ENCODE measurements at places on chromosomes 7 and 10.

GRCh38 chr7:41544241-41544640 lies 158.6 kb downstream of the INHBA start:
- DNase-seq = no peak

DNA sequence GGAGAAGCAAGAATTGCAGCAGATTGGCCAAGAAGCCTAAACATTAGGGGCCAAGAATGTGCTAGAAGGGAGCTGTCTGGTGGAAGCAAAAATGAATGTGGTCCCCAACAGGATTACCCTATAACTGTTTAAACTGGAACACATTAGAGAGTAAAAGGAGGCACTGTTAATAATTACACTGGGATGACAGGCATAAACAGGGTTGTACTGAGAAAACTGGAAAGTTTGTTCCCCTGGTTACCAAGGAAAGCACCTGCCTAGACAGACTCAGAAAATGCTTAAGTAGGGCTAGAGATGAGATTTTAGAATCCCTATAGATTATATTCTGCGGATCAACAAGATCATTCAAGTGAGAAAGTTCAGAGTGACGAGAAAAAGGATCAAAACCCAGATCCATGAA lies 100.8 kb downstream of the CTTNBP2 start:
- DNase-seq = no peak

GRCh38 chr7:27030393-27031050 lies 65.3 kb downstream of the HOXA1 start:
- DNase-seq = no peak

DNA sequence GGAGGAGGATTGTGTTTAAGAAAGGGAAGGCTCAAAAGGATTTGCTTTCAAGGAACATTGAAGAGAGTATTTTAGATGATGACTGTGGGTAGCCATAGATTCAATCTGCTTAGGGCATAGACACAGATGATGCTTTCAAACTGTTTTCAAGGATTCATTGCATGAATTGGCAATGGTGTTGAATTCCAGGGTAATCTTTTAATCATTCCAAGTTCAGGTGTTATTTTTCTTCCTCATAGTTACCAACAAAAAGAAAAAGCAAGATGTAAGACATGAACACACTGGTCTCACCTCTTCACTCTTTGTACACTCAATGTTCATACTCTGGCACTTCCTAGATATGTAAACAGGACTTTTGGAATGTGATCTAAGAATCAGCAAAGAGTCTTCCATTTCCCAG lies 167.0 kb upstream of the RHOBTB1 start:
- DNase-seq = no peak

- DNase-seq = no peak
These were observed 64.2 kb downstream of the MINDY4 start for GRCh38 chr7:30835396-30835915.

GRCh38 chr7:12947465-12947864 lies 260.0 kb downstream of the ARL4A start:
- DNase-seq = no peak

DNA sequence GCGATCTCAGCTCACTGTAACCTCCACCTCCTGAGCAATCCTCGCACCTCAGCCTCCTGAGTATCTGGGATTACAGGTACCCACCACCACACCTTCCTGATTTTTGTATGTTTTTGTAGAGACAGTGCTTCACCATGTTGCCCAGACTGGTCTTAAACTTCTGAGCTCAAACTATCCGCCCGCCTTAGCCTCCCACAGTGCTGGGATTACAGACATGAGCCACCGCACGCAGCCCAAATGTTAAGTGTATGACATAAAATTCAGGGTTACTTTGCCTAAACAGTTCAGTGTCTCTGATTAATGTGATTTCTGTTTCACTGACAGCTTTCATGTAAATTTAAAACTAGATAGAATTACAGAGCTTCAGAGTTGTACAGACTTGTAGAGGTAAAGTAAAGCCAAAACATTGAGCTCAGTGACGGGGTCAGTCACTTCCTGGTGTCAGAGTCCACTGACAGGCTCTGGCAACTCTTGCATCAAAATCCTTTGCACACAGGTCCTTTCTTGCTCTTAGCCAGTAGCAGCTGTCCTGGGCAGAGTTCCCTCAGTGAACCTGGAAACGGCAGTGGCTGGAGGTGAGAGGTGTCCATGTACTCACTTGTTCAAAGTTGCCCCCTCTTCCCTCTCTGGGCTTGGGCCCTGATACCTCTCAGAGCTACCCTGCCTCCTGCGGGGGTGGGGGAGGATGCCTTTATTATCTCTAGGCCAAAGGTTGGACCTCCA lies 33.7 kb downstream of the MGMT start:
- no peak for DNase-seq

- no peak for DNase-seq
These were observed 11.7 kb downstream of the TMEM184A start for GRCh38 chr7:1544178-1544895.

- DNase-seq = no peak
These were observed 24.2 kb downstream of the SORBS1 start for GRCh38 chr10:95536894-95537541.

DNA sequence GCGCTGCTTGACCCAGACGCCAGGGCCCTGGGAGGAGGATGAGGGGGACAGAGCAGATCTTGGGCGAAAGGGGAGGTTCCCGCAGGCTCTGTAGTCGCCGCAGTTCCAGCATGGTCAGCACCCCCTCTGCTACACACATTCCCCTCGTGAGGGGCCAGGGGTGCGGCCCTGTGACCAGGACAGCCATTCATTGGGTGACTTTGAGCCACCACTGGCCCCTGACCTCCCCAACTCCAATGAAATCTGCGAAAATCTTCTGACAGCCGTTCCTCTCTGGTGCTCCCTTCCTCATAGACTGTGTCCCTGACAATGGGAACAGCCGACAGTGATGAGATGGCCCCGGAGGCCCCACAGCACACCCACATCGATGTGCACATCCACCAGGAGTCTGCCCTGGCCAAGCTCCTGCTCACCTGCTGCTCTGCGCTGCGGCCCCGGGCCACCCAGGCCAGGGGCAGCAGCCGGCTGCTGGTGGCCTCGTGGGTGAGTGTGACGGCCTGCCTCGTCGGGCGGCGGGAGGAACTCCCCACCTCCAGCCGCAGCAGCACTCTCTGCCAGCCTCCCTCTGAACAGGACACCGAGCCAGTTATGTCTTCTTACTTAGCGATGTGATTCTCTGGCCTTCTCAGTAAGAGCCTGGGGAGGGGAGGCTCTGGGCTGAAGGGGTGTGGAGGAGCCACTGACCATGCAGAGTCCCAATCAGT lies 825 bp downstream of the TMEM176A start:
- DNase-seq = no peak

GRCh38 chr7:69668339-69668870 lies 70.1 kb downstream of the AUTS2 start:
- DNase-seq = no peak

- no peak for DNase-seq
These were observed 410.4 kb upstream of the GALNT17 start for GRCh38 chr7:70721500-70721899.

GRCh38 chr10:95225136-95225535 lies 31.1 kb downstream of the ACSM6 start:
- no peak for DNase-seq

DNA sequence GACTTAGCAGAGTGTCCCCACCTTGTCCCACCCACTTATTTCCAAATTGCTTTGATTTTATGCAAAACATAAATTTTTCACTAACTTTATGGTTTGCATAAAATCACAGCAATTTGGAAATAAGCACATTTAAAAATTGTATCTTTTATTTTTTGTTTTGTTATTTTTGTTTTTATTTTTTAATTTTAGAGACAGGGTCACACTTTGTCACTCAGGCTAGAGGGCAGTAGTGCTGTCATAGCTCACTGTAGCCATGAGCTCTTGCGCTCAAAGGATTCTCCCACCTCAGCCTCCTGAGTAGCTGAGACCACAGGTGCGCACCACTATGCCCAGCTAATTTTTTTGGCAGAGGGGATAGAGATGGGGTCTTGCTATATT lies 43.2 kb downstream of the APBB1IP start:
- no peak for DNase-seq

- DNase-seq = no peak
These were observed 72.6 kb downstream of the USP6NL start for GRCh38 chr10:11538834-11539190.

GRCh38 chr10:10730471-10731043 lies 287.1 kb upstream of the CELF2 start:
- DNase-seq = no peak

- DNase-seq = no peak
These were observed 44.7 kb downstream of the ABLIM1 start for GRCh38 chr10:114613237-114613979.

GRCh38 chr10:101322266-101323108 lies 31.5 kb upstream of the BTRC start:
- no peak for DNase-seq

- no peak for DNase-seq
These were observed 82.5 kb upstream of the CREB5 start for GRCh38 chr7:28329661-28330363.

DNA sequence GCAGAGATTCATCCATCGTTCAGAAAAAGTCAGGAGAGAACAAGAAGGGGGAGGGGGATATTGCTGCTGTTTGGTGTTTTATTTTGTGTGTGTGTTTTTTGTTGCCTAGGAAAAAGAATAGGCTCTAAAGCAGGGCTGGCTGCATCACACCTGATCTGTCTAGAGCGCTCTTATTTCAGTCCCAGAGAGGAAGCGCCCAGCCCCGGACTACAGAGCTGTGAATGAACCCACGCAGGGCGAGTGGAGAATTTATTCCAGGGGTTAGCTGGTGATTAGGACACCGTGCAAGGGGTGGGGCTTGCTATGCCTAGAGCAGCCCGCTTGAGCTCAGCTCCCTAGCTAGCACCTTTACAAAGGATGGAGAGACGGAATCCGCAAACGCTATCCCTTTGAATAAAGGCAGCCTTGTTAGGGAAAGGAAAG lies 621 bp upstream of the FAM13C start:
- DNase-seq = no peak

DNA sequence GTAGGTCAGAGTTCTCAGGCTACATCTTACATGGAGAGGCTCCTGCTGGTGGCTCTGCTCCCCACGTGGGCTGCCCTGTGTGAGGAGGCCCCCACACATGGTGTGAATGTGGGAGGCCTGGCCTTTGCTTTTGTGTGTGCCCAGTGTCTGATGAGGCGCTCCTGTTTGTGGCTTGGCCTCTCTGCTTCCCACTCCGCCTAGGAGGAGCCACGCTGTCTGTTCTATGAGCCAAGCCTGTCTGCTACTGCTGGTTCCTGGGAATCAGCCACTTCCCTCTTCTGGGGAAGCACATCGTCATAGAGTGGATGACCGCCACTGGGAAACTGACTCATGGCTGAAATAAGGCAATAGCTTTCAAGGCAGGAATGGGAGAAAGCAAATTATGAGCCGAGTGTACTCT lies 87.1 kb downstream of the CYP26A1 start:
- DNase-seq = no peak

- DNase-seq = no peak
These were observed 89.3 kb upstream of the MACROH2A2 start for GRCh38 chr10:69963178-69963834.

- DNase-seq = no peak
These were observed 974.6 kb upstream of the CELF2 start for GRCh38 chr10:10043083-10043482.

DNA sequence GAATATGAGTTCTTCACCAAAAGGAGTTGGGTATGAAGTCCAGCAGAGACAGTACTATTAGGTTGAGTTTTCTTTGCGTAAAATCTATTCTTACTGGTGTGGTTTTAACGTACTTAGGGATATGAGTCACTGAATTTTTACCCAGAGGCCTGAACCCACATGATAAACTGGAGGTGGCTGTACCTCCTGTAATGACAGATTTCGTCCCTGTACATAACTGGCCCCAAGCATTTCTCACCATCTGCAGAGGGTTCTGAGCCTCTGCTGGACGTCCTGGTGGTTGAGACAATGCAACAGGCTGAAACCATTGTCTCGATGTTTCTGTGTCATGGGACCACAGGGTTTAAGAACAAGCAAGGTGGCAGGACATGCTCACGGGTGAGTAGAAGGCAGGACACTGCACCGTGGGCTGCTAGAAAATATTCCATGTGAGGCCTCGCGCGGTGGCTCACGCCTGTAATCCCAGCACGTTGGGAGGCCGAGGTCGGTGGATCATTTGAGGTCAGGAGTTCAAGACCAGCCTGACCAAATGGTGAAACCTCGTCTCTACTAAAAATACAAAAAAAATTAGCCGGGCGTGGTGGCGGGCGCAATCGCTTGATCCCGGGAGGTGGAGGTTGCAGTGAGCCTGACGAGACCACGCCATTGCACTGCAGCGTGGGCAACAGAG lies 233.9 kb downstream of the DNAJB6 start:
- DNase-seq = no peak

DNA sequence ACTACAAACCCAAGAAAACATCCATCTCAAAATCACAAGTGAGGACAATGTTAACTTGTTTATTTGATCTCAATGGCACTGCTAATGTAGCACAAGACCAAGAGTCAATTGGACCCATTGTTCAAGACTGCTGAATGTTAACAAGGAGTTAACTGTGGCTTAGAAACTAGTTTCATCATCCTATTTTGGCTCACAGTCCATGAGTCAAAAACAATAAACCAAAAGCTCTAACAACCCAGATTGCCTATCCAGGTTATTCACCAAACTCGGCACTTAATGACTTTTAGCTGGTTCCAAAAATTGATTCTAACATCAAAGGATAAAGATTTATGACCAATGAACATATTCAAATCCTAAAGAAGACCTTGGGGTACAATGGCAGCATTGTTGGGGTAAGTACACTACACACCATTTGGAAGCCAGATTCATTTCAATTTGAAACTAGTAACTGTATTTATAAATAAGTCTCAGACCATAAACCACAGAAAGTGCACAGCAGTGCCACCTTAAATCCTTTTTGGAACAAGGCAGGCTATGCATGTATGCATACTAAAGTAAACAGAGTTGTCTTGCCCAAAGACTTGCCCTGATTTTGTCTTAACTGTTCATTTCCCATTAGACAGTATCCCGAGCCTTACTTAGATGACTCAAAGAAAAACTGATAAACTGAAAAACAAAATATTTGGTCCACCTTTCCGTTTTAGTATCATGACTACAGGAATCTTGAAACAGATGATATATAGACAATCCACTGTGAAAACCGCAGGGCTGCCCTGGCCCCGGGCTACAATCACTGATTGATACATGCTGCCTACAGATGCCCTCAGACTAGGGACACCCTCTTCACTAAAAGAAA lies 84.5 kb downstream of the SRPK2 start:
- DNase-seq = no peak

DNA sequence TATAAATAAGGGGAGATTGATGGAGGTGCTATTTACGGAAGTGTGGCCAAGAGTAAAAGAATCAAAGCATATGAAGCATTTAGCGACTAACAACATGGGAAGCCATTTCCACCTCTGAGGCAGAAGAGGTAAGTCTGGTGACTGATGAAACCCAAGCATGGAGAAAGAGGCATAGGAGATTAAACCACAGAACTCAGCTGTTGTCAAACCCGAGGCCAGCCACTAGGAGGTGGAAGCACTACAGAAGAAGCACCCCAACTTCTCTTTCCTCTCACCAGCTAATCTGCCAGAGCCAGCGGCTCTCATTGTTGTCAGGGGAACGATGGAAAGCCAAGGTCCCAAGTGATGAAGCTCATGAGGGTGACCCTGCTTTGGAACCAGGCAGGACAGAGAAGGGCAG lies 19.6 kb upstream of the CNTNAP2 start:
- DNase-seq = no peak

GRCh38 chr10:22698941-22699440 lies 15.4 kb downstream of the PIP4K2A start:
- no peak for DNase-seq

GRCh38 chr7:21898265-21898930 lies 47.3 kb downstream of the CDCA7L start:
- DNase-seq = no peak
